ENCODE measurements at places on chromosomes 7 and 10.

- no peak for DNase-seq
These were observed 87.2 kb upstream of the PFKP start for GRCh38 chr10:2980116-2980515.

DNA sequence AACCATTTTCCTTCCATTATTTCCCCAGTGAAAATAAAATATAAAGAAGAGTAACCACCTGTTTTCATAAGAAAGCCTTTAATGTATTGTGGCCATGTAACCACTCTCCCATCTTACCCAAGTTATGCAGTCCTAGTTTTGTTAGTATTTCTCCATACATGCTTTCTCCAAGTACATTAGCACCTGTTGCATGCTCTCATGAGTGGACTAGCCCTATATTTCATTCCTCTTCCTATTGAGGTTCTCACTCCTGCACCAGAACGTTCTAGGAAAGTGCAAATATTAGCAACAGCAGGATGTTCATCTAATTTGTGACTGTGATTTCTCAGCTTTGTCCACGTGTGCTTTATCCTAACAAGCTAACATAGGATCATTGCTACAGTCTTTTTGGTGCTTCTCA lies 155.1 kb upstream of the NPVF start:
- no peak for DNase-seq

GRCh38 chr10:71053169-71053895 lies 159.0 kb upstream of the UNC5B start:
- DNase-seq, result no peak

DNA sequence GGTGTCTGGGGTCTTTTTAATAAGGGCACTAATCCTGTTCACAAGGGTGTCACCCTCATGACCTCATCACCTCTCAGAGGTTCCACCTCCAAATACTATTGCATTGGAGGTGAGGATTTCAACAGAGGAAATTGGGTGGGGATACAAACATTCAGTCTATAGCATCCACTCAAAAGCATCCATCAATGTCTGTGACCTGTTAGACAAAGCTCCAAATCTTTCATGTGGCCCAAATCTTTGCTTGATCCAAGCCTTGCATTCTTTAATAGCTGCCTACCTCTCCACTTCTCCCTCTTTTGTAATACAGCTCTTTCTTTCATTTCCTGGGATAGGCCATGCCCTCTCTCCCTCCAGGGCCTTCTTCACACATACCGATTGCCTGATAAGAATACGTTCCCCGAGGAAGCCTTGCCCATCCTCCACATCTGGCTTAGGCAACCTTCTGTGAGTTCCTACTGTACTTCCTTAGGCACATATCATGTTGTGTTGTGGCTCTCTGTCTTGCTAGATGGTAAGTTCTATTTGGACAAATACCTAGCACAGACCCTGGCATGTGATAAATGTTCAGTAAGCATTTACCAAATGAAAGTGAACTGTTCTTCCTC lies 66.1 kb downstream of the CREM start:
- DNase-seq, result no peak

- no peak for DNase-seq
These were observed 927.4 kb downstream of the LRMDA start for GRCh38 chr10:76358743-76359395.

- no peak for DNase-seq
These were observed 98.7 kb downstream of the SVOPL start for GRCh38 chr7:138602451-138602850.

DNA sequence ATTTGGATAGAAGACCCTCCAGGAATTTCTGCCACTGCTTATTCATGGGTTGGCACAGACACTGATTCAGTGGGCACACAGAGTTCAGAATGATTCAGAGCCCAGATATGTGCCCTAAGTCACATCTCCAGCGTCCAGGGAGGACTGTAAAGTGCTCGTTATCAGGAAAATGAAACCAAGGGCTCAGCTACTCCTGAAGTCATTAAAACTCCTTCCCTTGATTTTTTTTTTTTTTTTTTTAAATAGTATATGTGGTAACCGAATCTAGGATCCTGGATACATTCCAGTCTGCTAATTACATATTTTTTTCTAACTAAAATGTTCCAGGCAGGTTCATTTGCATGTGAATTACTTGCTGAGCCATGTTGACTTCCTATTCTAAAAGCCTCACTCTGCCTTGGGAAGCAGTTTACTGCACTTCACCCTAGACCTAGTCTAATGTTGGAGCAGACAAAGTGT lies 34.7 kb downstream of the MET start:
- no peak for DNase-seq

DNA sequence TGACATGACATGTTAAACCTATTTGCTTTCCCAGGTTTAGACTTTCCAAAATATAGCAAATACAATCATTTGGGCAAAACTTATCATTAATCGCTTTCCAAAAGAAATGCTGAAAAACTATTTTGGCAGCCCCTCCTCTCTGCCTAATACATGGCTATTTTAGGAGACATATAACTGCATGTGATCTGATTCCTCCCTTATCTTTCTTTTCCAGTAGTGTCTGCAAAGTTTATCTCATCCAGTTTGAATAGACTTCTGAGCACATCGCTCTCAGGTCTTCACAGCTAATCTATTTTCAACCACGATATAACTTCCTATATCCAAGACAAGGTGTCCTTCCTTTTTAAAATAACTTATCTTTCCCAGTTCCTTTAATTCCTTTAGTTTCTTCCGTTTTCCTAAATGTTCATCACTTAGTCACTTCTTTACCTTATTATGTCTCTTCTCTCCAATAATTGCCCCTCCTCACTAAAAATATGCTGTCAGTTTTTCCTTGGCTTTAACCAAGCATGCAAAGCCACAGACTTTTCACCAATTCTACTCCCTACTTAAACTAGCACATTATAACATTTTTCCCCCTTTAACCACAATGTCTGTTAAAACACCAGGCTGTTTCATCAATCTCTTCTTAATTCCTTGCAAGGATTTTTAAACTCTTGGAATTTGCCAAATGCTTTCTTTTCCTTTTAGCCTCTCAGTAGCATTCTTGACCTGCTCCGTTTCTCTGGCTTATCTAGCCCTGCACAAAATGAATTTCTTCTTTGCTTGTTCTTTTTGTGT lies 24.4 kb downstream of the GNG11 start:
- DNase-seq, result no peak

GRCh38 chr7:75578081-75578480 lies 86.0 kb downstream of the SPDYE5 start:
- no peak for DNase-seq

- no peak for DNase-seq
These were observed 20.7 kb upstream of the ST7 start for GRCh38 chr7:116932566-116932965.

GRCh38 chr7:114405427-114405826 lies 9.2 kb upstream of the FOXP2 start:
- DNase-seq, result no peak

DNA sequence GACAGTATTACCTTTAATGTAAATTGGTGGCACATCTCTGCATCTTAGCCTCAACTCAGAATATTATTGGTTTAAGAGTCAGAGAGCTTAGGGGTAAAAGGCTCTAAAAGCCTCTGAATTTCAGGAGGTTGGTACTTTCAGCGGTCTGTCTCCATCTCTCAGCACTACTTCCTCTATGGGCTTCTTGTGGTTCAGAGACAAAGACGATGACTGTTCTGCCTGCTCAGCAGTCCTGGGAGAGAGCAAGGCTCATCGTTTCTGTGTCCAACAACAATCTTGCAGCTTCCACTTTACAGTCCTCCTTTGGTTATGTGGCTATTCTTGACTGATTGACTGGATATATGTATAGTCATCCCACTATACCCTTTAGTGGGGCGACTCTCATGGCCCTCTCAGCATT lies 394.7 kb downstream of the AUTS2 start:
- no peak for DNase-seq

GRCh38 chr7:95407751-95408150 lies 11.6 kb upstream of the PON3 start:
- no peak for DNase-seq
